ENCODE measurements at places on chromosomes 2 and 18.

DNA sequence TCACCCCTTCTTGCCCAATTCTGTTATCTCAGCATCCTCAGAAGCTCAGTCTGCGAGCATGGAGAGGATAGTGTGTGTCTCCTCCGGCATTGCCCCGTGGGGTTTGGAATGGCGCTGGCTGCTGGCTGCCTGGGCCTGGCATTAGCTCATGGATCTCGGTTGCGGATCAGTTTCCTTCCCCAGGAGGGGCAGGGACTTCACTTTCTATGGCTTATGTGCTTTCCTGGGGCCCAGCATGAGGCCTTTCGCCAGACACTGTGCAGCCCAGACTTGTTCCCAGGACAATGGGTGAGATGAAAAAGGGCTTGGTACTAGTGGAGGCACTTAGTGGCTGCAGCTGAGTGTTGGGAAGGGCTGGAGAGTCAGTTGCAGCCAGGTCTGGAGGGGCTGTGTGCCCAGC is 143.3 kb downstream of the GLI2 start:
- no peak for DNase-seq

- no peak for DNase-seq
These were observed 125.9 kb upstream of the SEC11C start for GRCh38 chr18:59013744-59014143.

DNA sequence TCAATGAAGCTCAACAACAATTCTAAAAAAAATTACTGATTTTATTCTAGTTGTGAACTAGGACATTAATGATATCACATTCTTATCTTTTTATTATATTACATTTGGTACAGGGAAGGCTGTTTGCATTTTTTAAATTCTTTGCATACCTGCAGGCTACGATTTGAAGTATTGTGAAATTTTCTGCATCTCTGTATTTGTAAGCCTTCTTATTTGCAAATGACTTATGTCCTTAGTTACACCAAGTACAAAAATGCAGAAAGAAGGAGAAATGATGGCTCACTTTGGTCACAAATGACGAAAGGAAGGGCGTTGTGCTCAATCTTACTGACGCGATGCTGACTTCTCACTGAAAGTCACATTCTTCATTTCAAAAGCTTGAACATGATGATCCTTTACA is 227.5 kb upstream of the SOX11 start:
- no peak for DNase-seq

DNA sequence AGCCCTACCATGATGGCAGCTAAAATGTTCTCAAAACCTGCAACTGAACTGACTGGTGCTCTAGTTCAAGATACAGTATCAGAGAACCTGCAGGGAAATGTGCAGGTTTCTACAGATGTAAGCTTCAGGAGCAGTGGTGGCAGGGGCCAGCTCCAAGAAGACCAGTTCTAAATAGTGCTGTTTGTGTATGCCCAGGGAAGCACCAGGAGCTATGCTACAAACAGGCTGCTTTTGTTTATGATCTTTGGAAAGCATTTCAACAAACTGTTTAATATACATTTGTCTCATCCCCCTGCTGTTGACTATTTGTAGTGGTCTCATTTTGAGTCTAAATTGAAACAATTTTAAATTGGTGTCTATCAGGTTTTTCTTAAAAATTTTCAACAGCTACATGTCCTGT is 20.7 kb downstream of the FZD5 start:
- no peak for DNase-seq

GRCh38 chr2:169351725-169352124 is 10.6 kb downstream of the LRP2 start:
- DNase-seq = no peak

DNA sequence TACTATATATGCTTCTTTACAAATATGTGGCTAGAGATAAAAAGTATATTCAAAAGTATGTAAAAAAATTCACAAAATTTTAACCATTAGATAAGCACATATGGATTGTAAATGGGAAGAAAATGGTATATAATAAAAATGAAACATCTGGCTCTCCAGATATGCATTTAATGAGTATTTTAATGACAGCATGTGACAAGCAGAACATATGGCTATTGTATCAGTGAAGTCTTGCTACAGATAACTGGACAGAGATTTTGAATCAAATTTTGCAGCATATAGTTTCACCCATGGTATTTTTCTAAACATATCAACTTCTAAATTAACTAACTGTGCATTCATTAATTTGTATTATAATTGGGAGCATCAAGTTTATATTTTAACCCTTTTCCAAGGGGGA is 5.0 kb upstream of the ABCA12 start:
- DNase-seq = no peak

DNA sequence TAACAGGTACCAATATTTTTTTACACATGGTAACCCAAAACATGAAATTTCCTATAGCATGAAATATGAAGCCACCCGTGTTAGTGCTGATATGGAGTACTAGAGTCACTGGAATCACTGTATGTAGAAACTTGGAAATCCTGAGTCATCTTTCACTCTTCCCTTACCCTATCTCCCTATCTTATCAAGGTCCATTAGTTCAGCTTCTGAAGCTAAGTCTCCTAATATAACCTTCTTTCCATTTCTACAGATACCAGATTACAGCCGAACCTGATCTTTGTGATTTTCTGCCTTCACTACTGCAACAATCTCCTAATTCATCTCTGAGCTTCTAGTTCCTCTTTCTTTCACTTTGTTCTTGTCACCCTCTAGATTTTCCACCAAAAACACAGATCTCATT is 59.0 kb downstream of the SEPTIN10 start:
- DNase-seq = no peak

All from RKO (cell line).